ENCODE measurements at places on chromosomes 3 and 15.

GRCh38 chr3:169751875-169752274, 13.0 kb downstream of the TERC start:
- no peak overlapping the region for H3K4me3 ChIP-seq
- H3K27me3 ChIP-seq = no peaks in the 10 kb centered on the region
- H3K27ac ChIP-seq = no peak overlapping the region
- no peaks in the 10 kb centered on the region for H3K4me1 ChIP-seq

- DNase-seq = no peak
- no peak overlapping the region for H3K4me3 ChIP-seq
- no peak overlapping the region for H3K27ac ChIP-seq
- no peaks in the 10 kb centered on the region for H3K4me1 ChIP-seq
- H3K27me3 ChIP-seq = peaks cover 11% of the 10 kb centered on the region
These were observed 66.1 kb downstream of the LSM3 start for GRCh38 chr3:14244521-14245247.

DNA sequence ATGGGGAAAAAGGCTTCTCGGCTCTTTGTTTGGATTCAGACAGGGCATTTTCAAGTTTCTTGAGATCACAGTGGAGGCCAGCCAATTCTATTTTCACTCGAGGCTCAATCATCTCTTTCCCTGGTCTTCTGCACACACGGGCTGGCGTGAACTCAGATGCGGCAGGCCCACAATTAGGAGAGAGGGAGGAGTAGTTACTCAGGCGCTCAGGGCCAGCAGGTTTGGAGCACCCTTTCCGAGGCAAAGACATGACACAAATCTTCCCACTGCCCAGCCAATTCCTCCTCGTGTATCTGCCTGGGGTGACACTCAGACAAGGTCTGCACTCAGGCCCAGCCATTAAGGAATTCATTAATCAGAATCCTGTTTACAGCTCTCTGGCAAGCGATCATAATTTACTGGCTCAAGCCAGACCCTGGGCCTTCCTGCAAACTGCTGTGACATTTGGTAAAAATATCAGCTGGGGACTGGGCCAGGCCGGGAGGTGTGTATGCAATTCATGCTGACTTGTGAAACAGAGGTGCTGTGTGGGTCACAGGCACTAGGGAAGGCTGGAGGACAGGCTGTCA, 68.1 kb upstream of the TLE3 start:
- no peaks in the 10 kb centered on the region for H3K27me3 ChIP-seq
- H3K36me3 ChIP-seq = no peaks in the 10 kb centered on the region
- DNase-seq = no peak
- no peaks in the 10 kb centered on the region for H3K4me1 ChIP-seq

DNA sequence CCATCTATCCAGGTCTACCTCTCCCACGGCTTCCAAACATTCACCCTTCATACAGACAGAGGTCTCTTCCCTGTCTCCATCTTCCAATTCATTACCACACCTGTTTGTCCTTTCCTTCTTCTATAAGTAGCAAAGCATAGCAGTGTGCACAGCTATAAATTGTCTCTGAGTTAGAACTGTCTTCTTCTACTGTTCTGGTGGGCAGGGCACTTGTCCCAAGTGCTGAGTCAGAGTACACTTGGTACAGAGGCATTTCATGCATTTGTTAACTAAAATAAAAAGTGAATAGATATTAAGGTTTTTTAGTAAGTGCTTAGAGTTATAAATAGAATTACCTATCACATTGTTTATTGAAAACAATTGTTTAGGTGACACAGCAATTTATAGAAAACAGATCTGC, 150.1 kb upstream of the CCDC54 start:
- DNase-seq = no peak
- H3K4me1 ChIP-seq = no peaks in the 10 kb centered on the region
- H3K27me3 ChIP-seq = no peaks in the 10 kb centered on the region
- no peaks in the 10 kb centered on the region for H3K36me3 ChIP-seq

DNA sequence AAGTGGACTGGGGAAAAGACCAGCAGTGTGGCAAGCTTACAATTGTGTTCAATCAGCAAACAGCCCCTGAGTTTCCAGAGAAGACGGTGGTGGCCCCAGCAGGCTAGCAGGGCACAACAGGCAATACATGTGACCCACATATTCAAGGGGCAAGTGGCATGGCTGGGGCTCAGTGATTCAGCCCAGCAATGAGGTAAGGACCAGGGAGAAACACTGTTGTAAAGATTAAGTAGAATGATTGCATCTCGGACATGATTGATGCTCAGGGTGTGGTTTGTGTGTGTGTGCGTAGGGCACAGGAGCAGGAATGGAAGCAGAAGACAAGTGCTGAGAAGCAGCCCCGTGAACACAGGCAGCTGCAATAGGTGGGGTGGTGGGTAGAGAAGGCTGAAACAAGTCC, 37.9 kb downstream of the KLHL6 start:
- peaks cover 38% of the 10 kb centered on the region for H3K4me1 ChIP-seq
- peaks cover 7% of the 10 kb centered on the region for H3K36me3 ChIP-seq
- no peak overlapping the region for H3K27ac ChIP-seq
- H3K4me3 ChIP-seq = no peak overlapping the region
- DNase-seq = no peak

DNA sequence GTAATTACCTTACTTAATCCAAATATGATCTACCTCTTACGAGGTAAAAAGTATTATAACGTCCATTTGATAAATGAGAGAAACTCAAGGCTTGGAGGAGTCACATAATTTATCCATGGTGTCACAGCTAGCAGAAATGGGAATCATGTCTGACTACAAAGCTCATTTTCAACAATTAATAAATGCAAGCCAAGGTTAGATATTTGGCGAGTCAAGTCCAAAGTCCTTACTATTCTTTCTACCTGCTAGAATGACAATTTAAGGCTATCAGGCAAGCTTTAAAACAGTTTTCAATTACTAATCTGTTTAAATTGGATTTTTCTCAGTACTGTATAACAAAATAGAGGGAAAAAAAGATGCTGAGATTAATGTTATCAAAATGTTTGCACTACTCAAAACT, 68.6 kb downstream of the DLG1 start:
- no peaks in the 10 kb centered on the region for H3K27me3 ChIP-seq
- H3K27ac ChIP-seq = no peak overlapping the region
- H3K36me3 ChIP-seq = no peaks in the 10 kb centered on the region
- no peaks in the 10 kb centered on the region for H3K4me1 ChIP-seq
- H3K4me3 ChIP-seq = no peak overlapping the region
- DNase-seq = no peak

DNA sequence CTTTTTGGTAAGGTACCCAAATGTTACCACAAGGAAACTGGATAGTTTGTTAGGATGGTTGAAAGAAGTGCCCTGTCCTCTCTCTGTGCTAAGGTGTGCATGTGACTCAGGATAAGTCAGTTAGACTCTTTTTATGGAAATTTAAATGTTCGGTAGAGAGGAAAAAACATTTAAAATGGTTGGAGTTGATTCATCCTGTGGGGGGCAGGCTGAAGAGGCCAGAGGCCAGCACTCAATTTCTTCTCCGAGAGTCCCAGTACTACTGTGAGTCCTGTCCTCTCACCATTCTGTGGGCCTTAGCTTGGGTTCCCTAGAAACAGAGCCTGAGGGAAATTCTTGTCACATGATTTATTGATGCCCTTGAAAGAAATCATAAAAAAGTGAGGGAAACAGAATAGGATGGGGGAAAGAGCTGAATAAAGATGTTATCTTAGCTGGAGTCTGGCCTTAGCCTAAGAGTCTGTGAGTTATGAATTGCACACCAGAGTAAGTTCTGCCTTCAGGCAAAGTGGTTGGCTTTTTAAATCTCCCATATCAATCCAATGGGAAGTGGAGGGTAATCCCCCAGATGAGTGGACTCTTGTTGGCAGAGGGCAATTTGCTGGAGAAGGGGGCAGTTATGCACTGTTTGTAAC, 106.5 kb upstream of the GALNT15 start:
- no peaks in the 10 kb centered on the region for H3K4me1 ChIP-seq
- H3K27ac ChIP-seq = no peak overlapping the region
- H3K27me3 ChIP-seq = no peaks in the 10 kb centered on the region
- DNase-seq = no peak
- no peaks in the 10 kb centered on the region for H3K36me3 ChIP-seq
- H3K4me3 ChIP-seq = no peak overlapping the region

GRCh38 chr3:125121246-125122010, 65.6 kb upstream of the HEG1 start:
- H3K27me3 ChIP-seq = no peaks in the 10 kb centered on the region
- no peak for DNase-seq
- H3K4me3 ChIP-seq = no peak overlapping the region
- no peaks in the 10 kb centered on the region for H3K36me3 ChIP-seq
- no peak overlapping the region for H3K27ac ChIP-seq

- no peaks in the 10 kb centered on the region for H3K27me3 ChIP-seq
- no peaks in the 10 kb centered on the region for H3K36me3 ChIP-seq
- no peak overlapping the region for H3K4me3 ChIP-seq
- H3K4me1 ChIP-seq = no peaks in the 10 kb centered on the region
These were observed 336.1 kb downstream of the GBE1 start for GRCh38 chr3:81425198-81425868.

DNA sequence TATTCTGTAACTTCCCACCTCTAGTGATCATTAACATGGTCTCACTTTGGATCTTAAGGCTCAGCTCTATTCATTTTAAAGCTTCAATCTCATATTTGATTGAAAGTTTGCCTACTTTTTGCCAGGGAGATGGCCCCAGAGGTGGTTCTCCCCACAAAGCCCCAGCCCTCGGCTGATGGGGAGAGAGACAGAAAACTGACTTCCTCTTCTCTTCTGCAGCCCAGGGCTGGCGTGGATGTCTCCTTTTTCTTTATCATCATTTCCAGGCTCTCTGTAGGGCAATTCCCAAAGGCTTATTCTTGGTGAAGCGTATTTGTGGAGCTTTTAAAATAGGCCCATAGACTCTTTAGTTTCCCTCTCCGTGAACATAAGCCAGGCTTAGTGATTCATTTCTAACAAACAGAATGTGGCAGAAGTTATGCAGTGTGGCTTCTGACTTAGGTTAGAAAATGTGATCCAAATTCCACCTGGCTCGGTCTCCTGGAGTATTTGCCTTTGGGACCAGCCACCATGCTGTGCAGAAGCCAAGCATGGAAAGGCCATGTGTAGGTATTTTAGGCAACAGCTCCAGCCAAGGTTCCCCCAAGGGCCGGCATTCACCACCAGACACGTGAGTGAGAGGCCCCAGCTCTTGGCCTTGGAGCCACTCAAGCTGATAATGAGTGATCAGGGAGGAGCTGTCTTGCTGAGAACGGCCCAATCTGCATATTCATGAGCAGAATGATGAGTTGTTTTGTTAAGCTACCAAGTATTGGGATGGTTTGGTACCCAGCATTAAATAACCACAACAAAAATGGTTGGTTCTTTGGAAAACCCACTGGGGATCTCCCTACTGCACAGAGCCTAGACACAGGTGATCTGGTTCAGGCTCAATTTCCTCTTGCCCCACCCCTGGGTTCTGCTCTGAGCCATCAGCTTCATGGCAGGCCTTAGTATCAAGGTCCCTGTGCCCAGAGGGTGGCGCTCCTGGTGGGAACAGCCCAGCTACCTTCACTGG, 353.2 kb upstream of the PROK2 start:
- H3K27ac ChIP-seq = no peak overlapping the region
- no peaks in the 10 kb centered on the region for H3K27me3 ChIP-seq

Measured in T-cell (primary cell).